ENCODE measurements at places on chromosomes 1 and 21.
A peak's percentile ranks its signal among the peaks of the same experiment; 100 is the strongest.

DNA sequence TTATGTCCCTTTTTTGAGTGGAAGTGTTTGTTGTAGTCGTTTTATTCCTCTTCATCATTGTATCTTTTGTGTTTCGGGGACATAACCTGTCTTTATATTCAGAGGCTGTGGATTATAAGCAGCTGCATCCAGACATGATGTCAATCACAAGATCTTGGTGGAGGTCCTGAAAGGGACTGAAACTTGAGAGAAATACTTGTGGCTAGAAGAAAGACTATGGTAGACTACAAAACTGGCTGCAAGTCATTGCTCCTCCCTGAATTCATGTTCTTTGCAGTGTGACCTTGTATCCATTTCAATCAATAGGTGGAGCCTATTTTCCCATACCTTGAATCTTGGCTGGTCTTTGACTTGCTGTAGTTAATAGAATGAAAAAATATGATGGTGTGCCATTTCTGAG lies 442.4 kb upstream of the PLXNA2 start:
- DNase-seq, result no peak

- no peak for DNase-seq
These were observed 9.9 kb downstream of the AMPD2 start for GRCh38 chr1:109629372-109630030.

DNA sequence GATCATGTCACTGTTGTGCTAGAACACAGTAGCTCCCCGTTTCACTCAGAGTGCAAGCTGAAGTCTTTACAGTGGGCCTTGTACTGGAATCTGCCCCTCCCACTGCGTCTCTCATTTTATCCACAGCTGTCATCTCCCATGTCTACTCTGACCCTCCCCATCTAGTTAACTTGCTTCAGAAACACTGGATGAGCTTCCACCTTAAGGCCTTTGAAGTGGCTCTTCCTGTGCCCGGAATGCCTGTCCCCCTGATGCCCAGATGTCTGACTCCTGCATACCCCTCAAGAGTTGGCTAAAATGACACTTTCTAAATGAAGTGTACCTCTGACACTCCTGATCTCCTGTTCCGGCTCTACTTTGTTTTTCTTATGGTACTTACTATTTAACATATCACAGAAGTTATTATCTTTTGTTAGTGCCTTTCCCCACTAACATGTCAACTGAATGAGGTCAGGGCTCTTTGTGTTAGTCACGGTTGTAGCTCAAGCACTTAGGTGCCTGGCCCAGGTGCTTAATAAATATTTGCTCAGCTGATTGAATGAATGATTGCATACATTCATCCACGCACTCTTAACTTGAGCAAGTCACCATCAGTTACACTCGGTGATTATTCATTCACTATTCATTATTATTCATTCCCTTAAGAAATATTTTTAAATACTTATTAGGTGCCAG lies 13.3 kb downstream of the ARV1 start:
- DNase-seq, result no peak

GRCh38 chr1:87816646-87817045 lies 488.0 kb downstream of the LMO4 start:
- DNase-seq, result no peak

DNA sequence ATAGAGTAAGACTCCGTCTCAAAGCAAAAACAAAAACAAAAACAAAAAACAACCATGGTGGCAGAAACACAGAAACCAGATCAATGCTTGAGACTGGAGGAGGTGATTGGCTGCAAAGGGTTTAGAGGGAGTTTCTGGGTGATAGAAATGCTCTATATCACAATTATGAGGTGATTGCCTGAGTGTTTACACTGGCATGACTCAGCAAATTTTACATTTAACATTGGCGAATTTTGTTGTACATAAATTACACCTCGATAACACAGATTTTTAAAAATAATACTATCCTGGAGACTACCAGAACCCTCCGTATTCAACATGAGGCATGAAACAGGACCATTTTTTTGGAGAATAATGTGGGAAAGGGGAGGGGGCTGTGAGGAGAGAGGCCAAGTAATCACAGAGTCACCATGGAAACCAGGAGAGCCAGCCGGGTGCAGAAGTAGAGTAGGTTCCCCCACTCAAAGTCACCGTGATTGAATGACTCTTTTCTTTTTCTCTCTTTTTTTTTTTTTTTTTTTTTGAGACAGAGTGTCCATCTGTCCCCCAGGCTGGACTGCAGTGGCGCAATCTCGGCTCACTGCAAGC lies 24.3 kb downstream of the HEYL start:
- no peak for DNase-seq

GRCh38 chr1:203914292-203914691 lies 52.9 kb downstream of the SNRPE start:
- DNase-seq, result no peak

- DNase-seq, result no peak
These were observed 55.8 kb downstream of the ROR1 start for GRCh38 chr1:63829349-63830327.

GRCh38 chr1:2580691-2581090 lies 5.9 kb upstream of the PRXL2B start:
- DNase-seq, result no peak

DNA sequence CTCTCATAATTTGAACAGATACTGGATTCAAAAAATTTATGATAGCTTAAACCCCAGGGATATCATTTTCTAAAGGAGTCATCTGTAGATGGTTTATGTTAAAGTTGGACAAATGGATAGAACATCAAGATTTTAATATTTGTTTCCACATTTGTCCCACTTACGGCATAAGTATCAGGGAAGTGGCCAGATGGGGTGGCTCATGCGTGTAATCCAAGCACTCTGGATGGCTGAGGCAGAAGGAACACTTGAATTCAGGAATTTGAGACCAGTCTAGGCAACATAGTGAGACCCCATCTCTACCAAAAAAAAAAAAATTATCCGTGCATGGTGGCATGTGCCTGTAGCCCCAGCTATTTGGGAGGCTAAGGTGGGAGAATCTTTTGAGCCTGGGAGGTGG lies 229.1 kb downstream of the GPR52 start:
- DNase-seq, result no peak

- peak; percentile 7 for DNase-seq
These were observed 13.8 kb upstream of the SEC16B start for GRCh38 chr1:177983482-177984135.

GRCh38 chr1:206738370-206739366 lies 31.9 kb upstream of the IL19 start:
- no peak for DNase-seq

DNA sequence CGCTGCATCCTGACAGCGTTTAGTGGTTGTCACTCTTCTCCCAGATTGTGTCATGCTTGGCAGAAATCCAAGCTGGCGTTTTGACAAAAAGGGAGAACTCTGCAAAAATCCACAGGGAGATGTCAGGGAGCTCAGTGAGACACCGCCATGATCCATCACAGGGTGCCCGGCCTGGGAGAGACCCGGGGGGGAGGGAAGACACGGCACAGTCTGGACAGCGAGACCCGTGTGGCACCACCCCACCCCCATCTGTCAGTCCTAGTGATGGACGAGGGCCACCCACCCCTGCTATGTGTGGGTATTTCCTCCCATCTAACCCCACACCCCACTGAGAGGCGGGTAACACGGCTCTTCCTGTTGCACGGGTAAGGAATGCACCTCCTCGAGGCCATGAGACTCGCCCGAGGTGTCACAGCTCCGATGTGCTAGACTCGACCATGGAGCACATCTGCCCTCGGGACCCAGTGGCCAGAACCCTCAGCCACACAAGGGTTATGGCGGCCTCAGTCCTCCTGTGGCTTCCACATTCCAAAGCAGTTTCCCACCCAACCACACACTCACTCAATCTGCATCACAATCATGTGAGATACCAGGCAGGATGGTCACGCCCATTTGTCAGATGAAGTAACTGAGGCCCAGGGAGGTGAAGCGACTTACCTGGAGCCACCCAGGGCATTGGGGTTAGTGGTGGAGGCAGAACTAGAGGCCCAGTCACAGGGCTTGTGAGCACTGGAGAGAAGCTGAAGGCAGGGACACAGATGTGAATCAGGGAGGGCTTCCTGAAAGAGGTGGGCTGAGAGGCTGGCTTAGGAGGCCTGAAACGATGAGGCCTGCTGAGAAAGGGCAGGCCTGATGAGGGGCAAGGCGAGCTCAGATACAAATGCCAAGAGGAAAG lies 688.5 kb downstream of the MATN1 start:
- DNase-seq, result peak; percentile 29

GRCh38 chr1:24364975-24365678 lies 46.0 kb downstream of the GRHL3 start:
- DNase-seq, result no peak

DNA sequence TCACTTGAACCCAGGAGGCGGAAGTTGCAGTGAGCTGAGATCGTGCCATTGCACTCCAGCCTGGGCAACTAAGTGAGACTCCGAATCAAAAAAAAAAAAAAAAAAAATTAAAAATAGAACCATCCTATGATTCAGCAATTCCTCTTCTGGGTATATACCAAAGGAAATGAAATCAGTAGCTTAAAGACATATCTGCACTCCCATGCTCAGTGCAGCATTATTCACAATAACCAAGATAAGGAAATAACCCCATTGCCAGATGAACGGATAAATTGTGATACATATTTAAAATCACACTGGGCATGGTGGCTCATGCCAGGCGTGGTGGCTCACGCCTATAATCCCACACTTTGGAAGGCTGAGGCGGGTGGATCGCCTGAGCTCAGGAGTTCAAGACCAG lies 23.8 kb downstream of the ALDH9A1 start:
- DNase-seq, result no peak

- DNase-seq, result no peak
These were observed 11.4 kb downstream of the DOCK7 start for GRCh38 chr1:62676611-62677356.

- no peak for DNase-seq
These were observed 82.2 kb downstream of the ST6GALNAC5 start for GRCh38 chr1:76949503-76949902.

GRCh38 chr1:229171934-229172333 lies 99.0 kb upstream of the RAB4A start:
- no peak for DNase-seq

DNA sequence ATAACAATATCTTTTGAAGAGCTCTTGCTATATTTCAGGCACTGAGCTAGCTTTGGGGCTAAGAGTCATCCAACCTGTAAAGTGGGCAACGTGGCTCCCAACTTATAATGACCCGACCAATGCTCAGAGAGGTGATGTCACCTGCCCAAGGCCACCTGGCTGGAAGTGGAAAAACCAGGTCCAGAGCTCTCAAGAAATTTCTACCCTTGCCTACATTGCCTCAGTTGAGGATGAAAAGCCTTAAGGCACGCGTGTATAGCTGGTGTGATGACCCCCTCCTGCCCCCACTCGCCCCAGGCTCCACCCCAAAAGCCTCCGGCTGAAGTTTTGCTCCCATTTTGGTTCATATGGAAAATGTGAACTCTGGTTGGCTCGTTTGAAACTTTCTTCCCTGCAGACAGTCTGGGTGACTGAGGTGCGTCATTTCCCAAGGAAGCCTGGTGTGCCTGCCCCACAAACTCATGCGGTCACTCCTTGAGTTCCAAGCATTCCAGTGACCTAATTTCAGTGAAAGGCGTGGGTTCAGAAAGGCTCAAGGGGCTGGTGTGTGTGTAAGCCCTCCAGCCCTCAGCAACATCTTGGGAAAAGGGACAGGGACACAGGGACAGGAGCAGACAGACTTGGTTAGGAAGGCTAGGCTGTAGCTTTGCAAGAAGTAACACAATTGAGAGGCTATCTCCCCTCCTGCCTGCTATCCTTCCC lies 20.5 kb downstream of the HTR1D start:
- no peak for DNase-seq

DNA sequence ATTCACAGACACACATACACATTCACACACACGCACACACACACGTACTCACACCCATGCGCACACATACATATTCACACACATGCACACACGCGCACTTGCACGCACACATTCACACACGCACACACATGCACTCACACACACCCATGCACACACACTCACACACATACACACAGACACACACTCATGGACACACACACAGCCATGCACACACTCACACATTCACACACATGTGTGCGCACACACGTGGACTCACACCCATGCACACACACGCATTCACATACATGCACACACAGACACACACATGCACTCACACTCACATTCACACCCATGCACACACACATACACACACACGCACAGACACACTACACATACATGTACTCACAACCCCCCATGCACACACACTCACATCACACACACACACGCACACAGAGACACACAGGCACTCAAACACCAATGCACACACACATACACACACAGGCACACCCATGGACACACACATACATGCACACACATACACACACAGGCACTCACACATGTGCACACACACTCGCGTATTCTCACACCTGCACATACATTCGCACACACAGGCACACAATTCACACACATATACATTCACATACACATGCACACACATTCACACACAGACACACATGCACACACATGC lies 589.1 kb downstream of the PTPRU start:
- DNase-seq, result no peak

DNA sequence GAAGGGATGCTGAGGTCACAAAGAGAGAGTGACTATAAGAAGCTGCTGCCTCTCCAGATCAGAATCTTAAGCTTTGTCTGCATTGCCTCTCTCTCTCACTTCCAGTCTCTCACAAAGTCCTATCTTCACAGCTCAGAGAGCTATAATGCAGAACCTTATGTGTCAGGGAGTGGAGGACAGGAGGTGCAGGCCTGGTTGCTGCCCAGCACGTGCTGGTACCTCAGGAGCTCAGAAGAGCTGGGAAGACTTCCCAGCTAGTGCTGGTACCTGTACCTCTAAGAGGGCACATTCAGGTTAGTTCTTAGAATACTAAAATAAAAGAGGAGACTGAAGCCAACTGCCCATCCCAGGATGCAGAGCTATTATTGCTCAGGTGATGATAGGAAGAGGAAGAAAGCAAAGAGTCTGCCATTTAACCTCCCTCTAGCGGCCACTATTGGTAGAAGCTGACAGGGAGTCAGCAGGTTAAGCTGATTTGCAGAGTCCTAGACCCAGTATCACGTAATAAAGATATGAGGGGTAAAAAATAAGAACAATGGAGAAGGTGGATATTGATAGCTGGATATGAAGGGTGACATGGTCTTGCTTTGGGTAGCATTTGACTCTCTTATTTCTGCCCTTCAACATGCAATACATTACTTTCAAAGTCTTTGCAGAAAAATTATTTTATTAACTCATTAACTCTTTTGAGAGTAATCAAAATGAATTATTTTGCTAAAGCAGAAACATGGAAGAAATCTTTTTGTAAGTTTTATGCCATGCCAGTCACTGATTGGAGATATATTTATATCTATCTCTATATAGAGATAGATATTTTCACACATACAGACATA lies 138.1 kb upstream of the HMCN1 start:
- no peak for DNase-seq

- no peak for DNase-seq
These were observed 34.1 kb upstream of the PDPN start for GRCh38 chr1:13549521-13549920.

- no peak for DNase-seq
These were observed 3.8 kb downstream of the ZNF644 start for GRCh38 chr1:91018006-91018405.
